ENCODE measurements at places on chromosomes 13 and 19.
A peak's percentile ranks its signal among the peaks of the same experiment; 100 is the strongest.

DNA sequence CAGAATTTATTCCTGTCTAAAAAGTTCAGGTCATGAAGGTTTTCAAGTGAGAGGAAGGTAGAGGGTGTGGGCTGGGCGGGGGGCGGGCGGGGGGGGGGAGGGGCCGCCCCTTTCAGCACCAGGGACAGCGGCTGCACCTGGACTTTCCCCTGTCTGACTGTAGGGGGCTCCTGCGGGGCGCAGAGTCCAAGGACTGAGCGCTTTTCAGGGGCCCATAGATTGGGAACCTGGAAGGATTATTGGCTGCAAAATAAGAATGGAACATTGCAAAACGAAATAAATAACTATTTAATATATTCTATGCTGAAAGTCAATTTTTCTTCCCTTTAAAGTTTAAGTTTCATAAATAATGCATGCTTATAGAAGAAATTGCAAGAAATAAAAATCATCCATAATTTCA lies 8.9 kb upstream of the CYP4F3 start:
- no peak for DNase-seq

DNA sequence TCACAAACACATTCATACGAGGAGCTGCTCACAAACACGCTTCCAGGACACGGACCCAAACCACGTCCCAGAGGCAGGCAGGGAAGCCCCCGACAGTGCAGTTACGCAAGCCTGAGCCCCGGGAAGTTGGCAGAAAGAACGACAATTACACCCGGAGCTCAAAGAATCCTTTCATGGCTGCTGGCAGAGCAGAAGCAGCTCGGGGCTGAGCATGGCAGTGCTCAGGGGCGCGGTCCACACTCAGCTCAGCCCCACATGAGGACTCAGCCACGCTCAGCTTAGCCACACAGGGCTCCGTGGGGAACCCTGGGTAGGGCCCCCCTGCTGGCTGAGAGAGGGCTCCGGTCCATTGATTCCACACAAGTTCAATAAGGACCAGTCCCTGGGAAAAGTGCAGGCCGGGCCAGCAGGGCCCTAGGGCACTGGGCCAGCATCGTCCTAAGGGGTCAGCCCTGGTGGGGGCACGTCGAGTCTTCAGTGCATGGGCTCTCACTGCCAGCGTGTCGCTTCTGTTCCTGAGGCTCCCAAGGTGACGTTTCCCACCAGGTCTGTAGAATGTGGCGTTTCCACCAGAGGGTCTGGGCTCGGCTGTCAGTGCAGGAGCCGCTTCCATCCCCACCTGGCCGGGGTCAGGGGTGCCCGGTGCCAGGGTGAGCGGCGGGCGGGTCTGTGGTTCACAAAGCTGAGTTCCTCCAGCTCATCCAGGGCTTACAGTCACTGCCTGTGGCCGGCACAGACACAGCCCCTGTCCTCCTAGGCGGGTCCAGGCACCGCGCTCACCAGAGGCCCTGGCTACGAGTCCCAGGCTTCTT lies 23.1 kb downstream of the GAS6 start:
- no peak for DNase-seq

DNA sequence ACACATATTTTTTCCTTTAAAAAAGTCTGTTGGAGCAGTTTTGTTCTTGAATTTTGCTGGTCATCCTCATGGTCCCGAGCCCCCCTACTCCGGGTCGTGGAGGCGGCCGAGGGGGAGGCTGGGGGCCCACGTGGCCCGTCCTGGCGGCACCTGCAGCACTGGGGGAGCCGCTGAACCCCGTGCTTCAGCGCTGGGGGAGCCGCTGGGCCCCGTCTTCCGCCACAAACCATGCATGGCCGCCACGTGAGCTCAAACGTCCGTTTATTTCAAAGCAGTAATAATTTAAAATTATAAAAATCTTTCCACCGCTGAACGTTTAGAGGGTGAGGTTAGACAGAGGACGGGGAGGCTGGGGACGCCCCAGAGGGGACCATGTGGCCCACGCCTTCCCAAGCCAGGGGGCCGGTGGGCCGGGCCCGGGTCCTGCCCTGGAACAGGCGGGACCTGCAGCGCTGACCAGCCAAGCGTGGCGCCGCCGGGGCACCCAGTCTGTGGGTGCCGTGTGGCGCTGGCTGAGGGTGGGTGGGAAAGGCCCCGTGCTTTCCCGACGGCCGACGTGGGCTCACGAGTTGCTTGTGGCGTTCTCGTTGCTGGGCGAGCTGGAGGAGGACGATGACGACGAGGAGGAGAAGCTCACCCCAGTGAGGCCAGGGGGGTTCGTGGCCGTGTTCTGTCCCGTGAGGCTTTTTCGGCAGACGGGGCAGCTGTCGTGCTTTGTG lies 8.0 kb downstream of the FGF22 start:
- DNase-seq, result no peak

GRCh38 chr19:35375505-35376307 lies 4.8 kb downstream of the GPR42 start:
- no peak for DNase-seq

- no peak for DNase-seq
Observed at GRCh38 chr19:15453906-15454860, 4.4 kb upstream of the WIZ start.

DNA sequence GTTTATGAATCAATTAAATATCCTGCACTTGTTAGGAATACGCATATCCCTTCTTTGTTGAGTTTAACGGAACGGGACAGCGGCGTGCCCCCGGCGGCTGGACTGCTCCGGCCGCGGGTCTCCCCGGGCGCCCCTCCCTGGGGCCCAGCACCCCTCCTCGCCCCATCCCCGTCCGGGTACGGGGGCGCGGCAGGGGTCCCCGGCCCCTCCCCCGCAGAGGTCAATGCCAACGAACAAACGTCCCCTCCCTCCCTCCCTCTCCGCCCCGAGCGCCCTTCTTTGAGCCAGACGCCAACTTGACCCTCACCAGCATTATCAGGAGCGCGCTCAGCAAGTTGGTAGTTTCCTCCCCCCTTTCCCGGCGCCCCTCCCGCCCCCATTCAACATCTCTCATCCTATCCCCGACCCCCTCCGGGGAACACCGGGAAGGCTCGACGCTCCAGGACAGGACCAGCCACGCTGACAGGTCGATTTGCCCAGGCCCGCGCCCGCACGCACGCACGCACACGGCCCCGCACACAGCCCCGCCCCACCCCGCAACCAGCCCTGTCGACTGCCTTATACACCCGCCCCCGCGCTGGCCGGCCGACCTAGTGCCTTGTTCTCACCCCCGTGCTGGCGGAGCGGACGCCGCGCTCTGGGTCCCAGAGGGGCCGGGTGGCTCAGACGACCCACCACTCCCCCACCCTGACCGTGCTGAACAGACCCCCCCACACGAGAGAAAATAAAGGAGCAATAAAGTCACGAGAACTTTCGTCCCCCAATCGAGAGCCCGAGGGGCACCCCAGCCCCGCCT lies 5.0 kb downstream of the LYL1 start:
- DNase-seq, result no peak

DNA sequence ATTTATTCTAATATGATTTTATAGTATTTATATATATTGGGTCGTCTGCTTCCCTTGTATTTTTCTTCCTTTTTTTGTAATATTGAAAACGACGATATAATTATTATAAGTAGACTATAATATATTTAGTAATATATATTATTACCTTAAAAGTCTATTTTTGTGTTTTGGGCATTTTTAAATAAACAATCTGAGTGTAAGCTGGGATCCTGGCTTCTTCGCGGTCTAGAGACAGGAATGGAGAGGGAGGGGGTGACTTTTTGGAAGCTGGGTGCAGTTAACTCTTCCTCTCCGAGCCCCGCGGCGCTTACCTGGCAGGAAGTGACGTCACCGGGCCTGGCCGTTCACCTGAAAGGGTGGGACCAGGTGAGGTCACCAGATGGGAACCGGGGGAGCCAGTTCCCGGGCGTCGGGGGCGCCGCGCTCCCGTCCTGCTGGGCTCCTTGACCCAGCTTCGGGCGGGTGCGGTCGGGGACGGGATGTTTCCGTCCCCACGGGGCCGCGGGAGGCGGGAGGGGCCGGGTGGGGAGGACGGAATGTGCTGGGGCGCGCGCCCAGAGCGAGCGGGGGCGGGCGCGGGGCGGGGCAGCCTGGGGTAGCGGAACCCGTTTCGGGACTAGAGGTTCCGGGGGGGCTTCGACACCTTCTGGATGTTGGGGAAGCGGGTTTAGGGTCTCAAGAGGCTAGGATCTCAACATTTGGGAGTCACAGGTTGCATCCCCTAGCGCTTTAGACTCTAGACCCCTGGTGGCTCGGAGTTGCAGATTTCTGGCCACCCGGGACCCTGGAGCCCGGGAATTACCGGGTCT lies 2.8 kb downstream of the ZFP36 start:
- DNase-seq, result peak; percentile 86

DNA sequence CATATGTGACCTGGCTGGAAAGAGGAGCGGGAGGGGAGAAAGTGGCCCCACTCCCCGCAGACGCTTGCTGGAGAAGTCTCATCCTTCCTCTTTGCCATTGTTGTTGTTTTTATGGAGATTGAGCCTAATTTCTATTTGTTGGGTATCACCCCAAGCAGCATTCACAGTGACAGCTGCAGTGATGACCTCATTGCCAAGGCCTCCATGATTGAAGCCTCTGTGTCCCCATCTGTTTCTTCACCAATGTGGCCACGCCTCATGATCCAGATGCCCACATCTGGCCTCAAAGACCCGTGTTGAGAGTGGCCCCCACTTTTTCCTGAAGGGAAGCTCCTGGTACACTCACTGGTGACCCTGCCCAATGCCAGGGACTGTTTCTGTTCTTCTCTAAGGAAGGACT lies 154.2 kb downstream of the SLC7A1 start:
- no peak for DNase-seq

DNA sequence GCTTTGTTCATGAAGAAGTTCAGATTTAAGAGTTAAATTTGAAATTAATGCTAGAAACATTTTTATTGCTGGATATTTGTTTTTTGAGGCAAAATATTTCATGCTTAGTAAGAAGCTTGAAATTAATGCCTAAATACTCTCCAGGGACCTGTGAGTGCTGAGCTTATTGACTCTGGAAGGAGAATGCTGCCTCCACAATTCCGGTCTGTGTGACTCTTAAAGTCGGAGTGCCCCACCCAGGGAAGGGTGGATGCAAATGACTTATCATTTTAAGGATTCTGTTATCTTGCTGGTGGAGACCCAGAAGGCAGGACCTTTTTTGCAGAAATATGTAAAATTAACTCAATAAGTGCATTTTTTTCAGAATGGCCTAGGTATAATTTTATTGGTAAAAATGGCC lies 143.8 kb upstream of the RXFP2 start:
- DNase-seq, result no peak

- no peak for DNase-seq
Observed at GRCh38 chr19:48221628-48222027, 34.1 kb downstream of the CARD8 start.

- no peak for DNase-seq
Observed at GRCh38 chr13:103431856-103432255, 365.6 kb upstream of the SLC10A2 start.

GRCh38 chr13:91701975-91702374 lies 303.6 kb downstream of the GPC5 start:
- no peak for DNase-seq

- DNase-seq, result no peak
Observed at GRCh38 chr19:44796701-44797115, 12.2 kb upstream of the BCAM start.

GRCh38 chr13:25281935-25282332 lies 5.4 kb downstream of the MTMR6 start:
- no peak for DNase-seq

DNA sequence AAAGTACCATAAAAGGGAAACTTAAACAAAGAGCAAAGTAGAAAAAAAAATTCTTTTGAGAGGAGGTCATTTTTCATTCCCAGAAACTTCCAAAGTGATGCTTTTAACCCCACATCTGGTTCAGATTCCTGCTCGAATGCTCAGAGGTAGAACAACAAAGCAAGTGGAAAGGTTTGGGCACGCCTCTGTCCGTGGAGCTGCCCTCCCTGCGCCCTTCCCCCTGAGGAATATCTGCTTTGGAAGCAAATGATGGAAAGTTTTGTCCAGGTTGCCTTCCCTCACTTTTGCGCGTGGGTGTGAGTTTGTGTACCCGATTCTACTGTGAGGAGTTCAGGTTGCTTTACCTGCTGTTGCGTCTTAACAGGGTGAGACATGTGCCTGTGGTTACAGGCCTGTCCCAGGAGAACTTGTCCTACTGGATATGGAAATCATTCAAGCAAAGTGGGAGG lies 110.2 kb downstream of the KLF5 start:
- DNase-seq, result no peak

- DNase-seq, result no peak
Observed at GRCh38 chr13:108816375-108816774, 187.0 kb downstream of the MYO16 start.

GRCh38 chr13:100497389-100497788 lies 91.2 kb downstream of the GGACT start:
- no peak for DNase-seq

DNA sequence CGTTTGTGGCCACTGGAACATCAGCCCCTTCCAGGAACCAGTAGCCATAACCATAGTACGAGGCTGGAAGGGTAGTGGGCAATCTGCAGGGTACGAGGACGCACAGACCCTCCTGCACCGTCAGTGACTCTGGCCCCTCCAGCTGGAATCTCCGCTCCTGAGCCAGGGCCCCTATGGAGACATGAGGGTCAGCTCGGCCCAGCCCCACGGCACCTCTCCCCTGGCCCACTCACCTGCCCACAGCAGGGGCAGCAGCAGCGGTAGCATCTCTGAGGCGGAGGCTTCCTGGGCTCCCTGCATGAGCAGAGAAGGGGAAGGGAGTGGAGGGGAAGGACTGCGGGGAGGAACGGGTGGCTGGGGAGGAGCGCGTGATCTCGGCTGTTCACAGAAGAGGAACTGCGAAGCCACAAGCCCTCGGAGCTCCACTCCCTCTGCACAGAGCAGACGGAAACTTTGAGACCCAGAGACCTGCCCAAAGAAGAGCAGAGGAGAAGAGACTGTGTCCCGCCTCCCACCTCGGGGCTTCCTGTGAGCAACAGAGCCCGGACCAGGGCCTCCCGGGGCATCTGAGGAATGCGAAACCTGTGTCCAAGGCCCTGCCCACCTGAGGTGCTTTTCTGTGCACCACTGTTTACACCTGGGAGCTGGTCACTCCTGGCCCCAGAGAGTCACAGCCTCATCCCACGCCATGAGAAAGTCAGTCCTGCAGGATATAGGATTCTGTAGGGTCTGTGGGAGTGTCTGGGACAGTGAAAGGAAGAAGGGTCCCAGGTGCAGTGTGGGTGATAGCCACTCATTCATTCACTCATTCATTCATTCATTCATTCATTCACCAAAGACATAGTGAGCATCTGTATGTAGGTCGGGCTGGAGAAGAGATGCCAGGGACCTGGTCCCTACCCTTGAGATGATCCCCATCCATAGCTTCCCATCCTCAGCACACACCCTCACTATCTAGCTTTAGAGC lies at the start of gene SIGLEC6:
Gene SIGLEC6, minus strand, starts transcription at position 322 of the 967 bp plus-strand sequence. Its CDS starts 22 bp downstream, at position 300.
- no peak for DNase-seq

DNA sequence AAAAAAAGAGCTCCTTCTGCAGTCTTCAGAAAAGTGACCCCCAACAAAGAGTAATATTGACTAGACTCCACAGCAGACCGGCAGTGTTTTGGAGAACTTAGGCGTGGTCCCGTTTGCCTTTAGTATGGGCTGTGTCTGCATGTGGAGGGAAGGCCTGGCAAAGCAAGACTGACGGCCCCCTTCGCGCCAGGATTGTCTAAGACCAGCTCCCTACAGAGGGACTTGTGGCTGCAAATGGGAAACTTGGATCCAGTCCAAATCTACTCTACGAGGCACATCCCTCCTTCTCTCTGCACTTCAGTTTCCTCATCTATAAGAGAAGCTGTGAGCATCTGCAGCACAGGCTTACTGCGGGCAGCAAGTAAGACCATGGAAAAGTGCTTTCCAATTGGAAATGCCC lies 350.0 kb downstream of the ZNF536 start:
- DNase-seq, result no peak

- no peak for DNase-seq
Observed at GRCh38 chr13:30443957-30444404, 21.7 kb downstream of the UBE2L5 start.

- no peak for DNase-seq
Observed at GRCh38 chr13:94608586-94608985, 6.9 kb downstream of the GPR180 start.

GRCh38 chr13:73684286-73684685 lies 449.9 kb downstream of the KLF12 start:
- no peak for DNase-seq

All from cortex of kidney (tissue), 1 donor.